ENCODE measurements at places on chromosomes 3 and 15. TPM values are rescaled to one million over a fixed set of nuclear protein-coding genes. Genes with fewer than 3 reads are reported as not detected.

The ARIH2 gene
- total RNA-seq: 64.4 TPM

The CHRNA5 gene
- 1.5 TPM for total RNA-seq

The PLSCR5 gene
- total RNA-seq: not detected

The MTMR10 gene
- total RNA-seq: 12.1 TPM

The IL20RB gene
- total RNA-seq: 2.6 TPM

The TBC1D23 gene
- total RNA-seq: 84.5 TPM

The CALML4 gene
- 3.6 TPM for total RNA-seq

The CORO2B gene
- total RNA-seq: 42.5 TPM

The RPL29 gene
- total RNA-seq: 1,056 TPM
